ENCODE measurements at places on chromosomes 1 and 21.

DNA sequence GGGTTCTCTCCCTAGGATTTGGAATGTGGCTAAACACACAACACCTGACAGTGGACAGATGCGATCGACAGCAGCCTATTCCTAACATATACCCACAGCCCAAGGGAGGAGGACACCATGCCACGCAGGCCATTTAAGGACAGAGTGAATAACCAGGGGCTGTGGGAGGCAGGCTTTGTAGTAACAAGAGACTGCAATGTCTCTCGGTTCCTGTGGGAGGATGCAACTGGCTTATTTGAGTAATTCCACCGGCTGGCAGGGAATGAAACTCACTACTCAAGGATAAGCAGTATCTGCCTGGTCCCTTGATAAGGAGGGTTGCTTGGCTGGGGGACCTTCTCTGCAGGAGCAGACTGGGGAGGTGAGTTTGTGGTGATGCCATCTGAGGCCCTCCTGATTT is 109.6 kb downstream of the PCP4 start:
- DNase-seq, result no peak

DNA sequence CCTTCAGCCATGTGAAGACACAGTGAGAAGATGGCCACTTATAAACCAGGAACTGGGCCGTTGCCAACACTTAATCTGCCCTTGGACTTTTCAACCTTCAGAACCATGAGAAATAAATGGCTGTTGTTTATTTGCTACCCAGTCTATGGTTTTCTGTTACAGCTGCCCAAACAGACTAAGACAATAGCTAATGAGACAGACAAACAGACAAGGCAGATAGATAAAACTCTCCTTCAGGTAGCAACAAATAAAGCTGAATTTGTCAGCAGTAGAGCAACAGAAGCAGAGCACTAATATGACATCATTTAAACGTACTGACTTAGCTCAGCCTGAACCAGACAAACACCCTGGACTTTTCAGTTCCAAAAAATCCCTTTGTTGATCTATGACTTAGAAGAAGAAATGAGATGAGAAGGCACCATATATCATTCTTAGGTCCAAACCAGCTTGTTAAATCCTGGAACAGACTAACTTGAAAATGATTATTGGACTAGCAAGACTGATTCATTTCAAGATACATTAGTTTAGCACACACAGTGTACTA is 27.0 kb downstream of the ZZZ3 start:
- no peak for DNase-seq

DNA sequence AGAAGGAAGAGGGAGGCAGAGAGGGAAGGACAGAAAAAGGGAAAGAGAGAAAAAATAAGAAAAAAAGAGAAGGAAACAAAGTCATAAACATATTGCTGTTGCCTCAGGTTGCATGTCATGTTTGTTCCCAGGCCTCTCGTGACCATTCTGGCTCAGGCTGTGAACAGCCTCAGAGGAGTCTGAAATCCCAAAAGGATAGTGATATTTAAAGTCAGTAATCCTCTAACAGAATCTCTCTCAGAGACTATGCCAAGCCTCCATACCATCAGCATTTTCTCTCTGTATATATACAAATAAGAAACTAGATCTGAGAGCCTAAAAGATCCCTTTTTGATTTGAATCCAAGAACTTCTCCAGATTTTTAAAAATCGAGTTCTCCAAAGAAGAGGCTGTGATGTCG is 35.2 kb downstream of the GORAB start:
- DNase-seq, result no peak

- DNase-seq, result no peak
These were observed 88.1 kb upstream of the ATP1A1 start for GRCh38 chr1:116284819-116285390.

DNA sequence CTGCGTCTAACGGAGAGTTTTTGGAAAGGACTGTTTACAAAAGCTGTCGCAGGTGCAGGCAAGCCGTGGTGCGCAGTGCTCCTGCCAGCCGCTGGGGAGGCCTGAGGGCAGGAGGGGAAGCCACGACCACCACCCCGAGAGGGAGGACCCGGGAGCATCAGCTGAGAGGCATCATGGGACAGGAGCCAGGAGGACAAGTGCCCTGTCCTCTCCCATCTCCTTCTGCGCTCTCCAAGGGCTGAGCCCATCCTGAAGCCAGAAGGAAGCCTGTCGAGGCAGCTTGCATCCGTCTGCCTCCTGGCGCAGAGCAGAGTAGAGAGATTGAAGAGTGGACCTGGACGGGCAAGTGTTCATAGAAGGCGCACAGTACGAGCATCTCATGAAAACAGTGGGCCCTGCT is 310.9 kb downstream of the KIF26B start:
- no peak for DNase-seq

- DNase-seq, result no peak
These were observed 29.9 kb downstream of the TMCO1 start for GRCh38 chr1:165738794-165739193.

Data from stimulated activated CD8-positive, alpha-beta memory T cell treated with anti-CD3 and anti-CD28 coated beads, Interleukin-15, amount 100 ng/mL, for 24 hours (primary cell).